ENCODE measurements at places on chromosomes 7 and 10.

DNA sequence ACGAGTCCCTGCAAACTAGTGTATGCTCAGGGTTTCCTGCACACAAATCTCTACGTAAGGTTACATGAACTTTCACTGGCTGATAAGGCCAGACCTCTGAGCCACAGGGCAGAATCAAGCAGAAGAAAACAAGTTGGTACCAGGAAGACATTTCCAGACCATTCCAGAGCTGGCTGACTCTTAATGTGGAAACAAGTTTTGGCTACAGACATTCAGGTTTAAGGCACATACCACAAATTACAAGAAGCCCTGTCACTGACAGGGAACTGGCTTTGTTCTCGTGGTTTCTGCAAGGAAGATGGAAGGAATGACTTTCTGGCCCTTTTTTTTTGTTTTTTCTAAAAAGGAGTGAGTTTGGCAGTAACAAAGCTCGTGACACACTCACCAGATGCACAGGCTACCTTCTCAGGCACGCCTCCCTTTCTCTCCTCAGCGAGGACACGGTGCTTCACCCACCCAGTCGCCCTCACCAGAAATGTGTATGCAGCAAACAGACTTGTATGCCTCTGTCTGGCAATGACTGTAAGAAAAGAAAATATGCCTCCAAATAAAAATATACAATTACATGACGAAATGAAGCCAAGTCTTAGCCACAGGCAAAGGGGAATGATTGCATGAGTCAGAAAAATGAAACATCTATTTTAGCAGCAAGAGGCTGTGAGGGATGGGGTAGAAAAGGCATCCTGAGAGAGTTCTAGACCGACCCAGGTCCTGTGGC, 22.6 kb downstream of the PLAC9 start:
- no peak for DNase-seq

DNA sequence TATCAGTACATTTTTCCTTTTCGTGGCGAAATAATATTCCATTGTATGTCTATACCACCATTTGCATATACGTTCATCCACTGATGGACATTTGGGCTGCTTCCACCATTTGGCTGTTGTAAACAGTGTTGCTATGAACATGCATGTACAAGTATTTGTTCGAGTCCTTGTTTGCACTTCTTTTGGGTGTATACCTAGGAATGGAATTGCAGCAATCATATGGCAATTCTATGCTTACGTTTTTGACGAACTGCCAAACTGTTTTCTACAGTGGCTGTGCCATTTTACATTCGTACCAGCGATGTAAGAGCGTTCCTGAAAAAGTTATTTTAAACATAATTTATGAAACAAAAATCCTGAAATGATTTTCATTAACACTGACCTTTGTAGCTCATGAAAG, 79.5 kb downstream of the HIPK2 start:
- no peak for DNase-seq

DNA sequence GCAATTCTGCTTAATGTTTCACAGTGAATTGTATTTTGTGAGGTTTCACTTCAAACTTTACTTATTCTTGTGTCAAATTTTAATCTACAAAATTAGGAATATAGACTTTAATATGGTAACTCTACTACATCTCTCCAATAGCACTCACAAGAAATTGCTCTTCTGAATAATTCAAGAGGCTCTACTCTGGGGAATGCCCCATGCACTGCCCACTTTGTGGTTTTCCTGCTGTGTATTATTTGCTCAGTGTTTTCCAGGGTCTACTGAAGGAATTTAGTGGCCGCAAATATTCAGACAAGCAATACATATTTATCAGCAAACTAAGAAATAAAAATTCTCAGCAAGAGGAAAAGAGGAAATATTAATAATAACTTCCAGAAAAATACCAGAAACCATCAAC, 611.4 kb downstream of the TNS3 start:
- no peak for DNase-seq

DNA sequence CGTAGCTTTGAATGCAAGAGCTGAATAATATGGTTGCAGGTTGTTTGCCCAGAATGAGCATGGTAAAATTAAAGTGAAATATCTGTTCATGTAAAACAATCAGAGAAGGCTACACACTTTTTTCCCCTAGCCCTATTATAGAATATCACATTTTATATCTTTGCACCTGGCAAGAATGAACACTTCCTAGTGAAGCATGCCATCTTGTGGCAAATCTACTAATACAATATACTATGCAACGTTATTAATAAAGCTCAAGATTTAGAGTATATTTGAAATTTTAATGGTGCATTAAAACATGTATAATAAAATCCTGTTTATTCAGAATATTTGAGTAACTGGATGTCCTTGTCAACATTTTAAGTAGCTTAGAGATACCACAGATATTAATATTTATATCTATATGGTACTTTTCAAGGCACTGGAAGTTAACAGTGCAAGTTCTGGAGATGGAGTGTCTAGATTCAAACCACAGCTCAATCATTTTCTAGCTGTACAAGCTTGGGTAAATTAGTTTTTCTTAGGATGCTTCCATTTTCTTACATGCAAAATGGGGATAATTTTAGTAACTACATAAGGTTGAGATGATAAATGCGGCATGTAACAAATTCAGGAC, 643.1 kb upstream of the SEMA3D start:
- DNase-seq = no peak

- DNase-seq = no peak
These were observed 10.0 kb downstream of the BTRC start for GRCh38 chr10:101363850-101364400.

GRCh38 chr7:18352339-18353255, 143.0 kb upstream of the HDAC9 start:
- DNase-seq = no peak

DNA sequence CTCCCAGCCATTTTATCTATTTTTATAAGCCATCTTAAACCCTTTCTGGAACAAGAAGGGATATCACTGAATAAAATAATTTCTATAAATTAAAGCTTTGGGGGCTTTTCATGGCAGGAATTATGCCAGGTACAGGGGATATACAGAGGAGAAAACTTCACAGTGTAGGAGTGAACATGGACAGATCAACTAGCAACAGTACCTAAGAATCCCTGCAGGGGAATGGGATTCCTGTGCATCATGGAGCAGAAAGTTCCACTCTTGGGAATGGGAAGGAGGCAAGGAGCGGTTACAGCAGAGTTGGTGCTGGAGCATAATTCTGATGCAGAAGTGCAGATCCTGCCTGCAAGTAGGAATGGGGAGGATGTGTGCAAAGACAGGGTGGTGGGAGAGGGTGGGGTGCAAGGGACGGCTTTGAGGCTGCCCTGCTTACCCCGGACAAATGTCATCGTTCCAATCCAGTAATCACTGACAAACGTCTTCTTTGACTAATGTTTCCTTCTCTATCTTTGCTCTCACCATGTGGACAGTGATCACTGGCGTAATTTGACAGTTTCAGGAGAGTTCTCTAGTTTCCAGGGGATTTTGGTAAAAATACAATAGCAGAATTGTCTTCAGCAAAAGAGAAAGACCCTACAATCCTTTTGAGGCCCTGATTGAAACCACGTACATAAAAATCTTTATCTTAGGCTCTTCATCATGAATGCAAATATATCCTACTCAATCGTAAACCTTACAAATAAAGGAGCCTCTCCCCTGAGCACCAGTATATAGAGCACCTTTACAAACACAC, 196.7 kb downstream of the HECW1 start:
- no peak for DNase-seq

- DNase-seq = no peak
These were observed 17.3 kb upstream of the GRIFIN start for GRCh38 chr7:2493205-2494164.

Measured in cortex of kidney (tissue), 1 donor.